Right atrium auricular region (tissue), 2 donors: ENCODE measurements at places on chromosomes 7 and 10. TPM values are rescaled to one million over a fixed set of nuclear protein-coding genes. Genes with fewer than 3 reads are reported as not detected.

DNA sequence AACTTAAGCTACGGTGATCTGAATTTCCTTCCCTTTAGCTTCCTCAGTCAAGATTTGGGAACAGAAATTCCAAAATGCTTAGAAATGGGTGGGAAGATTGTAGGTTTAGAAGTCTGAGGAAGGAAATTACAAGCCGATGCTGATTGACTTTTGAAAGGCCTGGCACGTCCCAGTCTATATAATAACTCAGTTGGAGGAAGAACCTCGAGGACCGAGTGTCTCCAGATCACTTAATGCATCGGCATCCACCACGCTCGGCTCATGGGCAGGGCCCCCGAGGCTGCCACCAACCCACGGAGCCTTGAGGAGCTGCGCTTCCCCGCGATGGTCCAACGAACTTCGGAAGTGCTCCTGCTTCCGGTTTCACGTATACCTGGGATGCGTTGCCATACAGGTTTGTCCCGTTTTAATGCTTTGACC, 10.4 kb upstream of the SP8 start:
- DNase-seq: no peak

- DNase-seq: no peak
Observed at GRCh38 chr10:5582736-5583135, 58.0 kb downstream of the CALML3 start.

GRCh38 chr7:36473454-36474282, 84.0 kb downstream of the ANLN start:
- no peak for DNase-seq

GRCh38 chr7:101772508-101773211, 44.8 kb upstream of the CUX1 start:
- no peak for DNase-seq

DNA sequence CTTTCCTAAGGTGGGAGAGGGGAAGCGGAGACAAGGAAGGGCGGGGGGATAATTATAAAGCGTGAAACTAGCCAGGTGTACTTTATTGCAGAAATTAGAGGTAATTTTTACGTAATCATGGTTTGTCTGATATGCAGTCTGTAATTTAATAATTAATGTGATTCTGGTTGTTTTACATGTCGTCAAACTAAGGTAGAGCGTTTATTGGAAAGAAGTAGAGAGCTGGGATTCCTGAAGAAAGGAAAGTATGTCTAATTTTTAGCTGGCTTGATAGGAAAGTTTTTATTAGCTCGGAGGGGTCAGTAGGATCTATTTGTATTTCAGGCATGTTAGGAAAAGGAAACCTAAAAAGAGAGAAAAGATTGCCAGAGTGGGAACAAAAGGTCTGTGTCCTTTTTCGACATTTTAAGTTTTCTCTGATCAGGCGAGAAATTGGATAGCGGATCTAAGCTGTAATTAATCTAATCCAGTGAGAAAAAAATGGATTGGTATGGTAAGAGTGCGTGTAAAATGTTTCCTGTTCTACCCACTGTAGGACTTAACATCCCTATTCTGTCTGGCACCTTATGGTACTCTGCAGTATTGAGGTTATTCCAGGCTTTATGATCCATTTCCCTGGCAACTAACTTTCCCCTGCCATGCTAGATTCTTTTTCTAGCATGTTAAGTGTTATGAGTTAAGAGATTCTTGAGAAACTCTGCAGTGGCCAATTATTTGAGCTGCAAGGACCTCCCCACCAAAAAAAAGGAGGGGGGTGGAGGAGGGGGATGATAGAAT, 1.4 kb downstream of the CELF2 start:
- DNase-seq: no peak

DNA sequence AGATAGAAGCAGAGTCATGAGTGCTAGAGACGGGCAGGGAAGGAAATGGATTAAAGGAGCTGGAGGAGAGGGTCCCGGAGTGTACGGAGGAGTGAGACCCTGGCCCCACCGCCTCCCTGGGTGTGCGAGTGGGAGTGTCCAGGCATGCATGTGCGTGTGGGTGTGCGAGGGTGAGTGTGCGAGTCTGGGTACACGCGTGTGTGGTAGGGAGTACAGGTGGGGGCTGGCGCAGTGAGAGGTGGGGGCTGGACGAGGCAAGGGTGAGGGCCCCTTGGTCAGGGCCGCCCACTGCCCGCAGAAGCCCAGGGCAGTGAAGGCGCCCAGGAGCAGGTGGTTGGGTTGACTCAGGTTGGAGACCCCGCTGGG, 97.6 kb downstream of the BMS1 start:
- peak; percentile 46 for DNase-seq

The HOXA7 gene
- total RNA-seq: not detected

DNA sequence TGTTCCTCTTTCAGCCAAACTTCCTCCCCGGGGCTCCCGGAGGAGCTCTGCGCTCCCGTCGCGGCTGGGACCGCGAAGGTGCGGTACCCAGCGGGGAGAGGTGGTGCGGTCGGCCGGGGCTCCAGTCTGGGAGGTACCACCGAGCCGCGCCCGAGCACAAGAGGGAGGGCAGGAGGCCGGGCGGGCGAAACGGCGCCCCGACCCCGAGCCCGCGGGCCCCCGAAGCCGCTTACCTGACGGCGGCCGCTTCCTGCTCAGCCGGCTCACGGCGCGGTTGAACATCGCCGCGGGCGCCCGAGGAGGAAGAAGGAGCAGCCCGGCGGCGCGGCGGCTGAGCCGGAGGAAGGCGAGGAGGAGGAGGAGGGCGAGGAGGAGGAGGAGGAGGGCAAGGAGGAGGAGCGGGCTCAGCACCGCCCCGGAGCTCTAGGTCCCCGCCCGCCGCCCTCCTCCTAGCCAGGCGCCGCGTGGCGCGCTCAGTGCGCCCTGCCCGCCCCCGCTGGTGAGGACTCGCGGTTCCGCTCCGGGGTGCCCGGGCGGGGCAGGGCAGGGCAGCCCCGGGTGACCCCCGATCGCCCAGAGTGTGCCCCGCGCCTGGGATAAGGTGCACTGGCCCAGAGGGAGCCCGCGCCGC, at the start of gene RGS10:
TSS of gene RGS10 (minus strand) at position 363 of the 631 bp plus-strand sequence. CDS start at position 282, 81 bp downstream.
- no peak for DNase-seq

The ANXA8L1 gene
- total RNA-seq: 12.5 TPM

The SLC16A9 gene
- total RNA-seq: 1.5 TPM

The TRIM73 gene
- total RNA-seq: 0.48 TPM

GRCh38 chr7:123846217-123846891, 1.4 kb downstream of the HYAL4 start:
- DNase-seq: no peak

DNA sequence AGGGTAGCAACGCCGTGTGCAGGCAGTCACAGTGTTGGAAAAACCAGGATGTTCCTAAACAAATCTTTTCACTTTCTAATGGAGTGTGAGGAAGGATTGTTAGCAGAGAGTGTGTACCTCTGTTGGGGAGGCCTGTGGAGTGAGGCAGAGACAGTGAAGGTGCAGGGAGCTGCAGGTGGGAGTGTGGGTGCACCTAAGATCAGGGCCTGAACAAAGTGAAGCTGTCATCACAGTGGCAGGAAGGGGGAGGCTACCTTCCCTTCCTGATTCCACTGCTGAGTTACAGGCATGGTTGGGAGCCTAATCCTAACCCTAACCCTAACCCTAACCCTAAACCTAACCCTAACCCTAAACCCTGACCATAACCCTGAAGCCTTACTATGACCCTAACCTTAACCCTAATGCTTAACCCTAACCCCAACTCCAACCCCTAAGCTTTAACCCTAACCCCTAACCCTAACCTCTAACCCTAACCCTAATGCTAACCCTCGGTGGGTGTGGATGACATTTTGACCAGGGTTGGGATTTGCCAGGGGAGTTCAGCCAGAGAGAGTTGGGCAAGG, 158.8 kb upstream of the KLF6 start:
- peak; percentile 23 for DNase-seq

The CALML5 gene
- not detected for total RNA-seq

DNA sequence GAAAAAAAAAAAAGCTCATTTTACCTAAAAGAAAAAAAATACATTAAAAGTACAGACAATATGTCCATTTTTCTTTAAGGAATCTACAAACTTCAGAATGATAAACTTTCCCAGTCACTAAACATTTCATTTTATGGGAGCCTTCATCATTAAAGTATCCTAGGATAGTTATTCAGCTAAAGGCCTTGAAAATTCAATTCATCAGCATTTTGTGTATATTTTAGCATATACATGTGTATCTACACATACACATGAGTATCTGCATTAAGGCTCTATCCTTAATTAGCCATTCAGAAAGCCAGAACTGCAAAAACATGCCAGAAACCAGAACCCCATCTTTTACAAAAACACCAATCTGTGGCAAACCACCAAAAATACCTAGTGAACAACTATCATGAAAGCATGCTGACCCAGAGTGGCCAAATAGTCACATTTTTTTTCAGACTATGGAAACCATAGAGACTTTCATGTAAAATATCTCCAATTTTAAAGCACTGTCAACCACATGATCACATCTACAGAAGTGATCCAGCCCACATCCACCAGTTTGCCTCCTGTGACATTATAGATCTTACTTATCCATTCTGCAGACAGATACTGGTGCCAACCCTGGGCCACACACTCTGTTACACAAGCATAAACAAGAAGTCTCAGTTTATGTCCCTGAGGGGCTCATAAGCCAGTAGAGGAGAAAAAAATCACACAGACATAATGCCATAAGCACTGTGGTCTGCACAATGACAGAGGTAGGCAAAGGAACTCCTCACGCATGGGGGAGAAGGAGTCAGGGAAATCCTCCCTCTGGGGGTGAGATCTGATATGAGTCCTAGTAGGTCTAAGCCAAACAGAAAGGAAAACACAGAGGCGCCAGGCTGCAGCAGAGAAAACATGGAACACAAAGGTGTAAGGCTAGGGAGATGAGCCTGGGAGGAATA, 79.2 kb downstream of the SRPK2 start:
- DNase-seq: no peak

The AGAP9 gene
- 1.0 TPM for total RNA-seq

DNA sequence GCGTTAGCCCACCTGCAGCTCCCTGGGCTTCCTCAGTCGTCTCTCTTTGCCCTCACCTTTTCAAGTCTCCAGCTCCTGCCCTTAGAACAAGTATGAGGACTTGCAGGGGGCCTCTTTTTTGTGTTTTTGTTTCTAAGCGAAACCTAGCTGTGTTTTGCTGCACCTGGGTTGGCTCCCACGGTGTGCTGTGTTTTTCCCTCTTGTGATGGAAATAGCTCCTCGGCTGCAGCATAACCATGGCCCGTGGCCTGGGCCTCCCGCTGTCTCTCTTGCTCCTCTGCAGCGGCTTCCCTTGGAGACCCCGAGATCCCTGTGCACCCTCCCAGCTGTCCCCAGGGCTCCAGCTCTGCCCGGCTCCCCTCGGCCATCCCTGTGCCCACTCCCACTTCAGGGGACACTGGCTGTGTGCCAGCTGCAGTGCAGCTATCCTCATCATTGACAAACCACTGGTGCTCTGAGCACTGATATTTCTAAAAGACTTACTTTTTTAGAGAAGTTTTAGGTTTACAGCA, 75.6 kb upstream of the TCERG1L start:
- DNase-seq: no peak

- no peak for DNase-seq
Observed at GRCh38 chr10:70376436-70377378, 5.7 kb downstream of the LRRC20 start.

GRCh38 chr10:133187091-133187905, 27.3 kb downstream of the KNDC1 start:
- no peak for DNase-seq

- no peak for DNase-seq
Observed at GRCh38 chr7:84506151-84506550, 311.6 kb upstream of the SEMA3A start.

DNA sequence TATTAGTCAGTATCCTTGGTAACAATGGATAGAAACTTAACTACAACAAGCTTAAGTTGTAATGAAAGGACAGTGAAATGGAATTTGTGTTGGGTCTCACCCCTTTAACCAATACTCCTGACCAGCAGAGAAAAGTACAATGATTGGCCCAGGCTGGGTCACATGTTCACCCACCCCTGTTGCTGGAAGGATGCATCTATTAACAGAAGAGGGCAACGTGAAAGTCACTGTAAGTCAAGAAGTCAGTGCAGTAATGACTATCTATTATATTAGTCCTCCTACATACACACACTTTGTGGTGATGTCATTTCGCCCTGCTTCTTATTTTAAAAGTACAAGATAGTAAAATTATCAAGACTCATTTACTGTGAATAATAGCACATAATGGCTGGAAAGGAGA, 16.2 kb downstream of the PNLIPRP2 start:
- DNase-seq: no peak

GRCh38 chr7:77326131-77326530, 90.0 kb downstream of the GSAP start:
- no peak for DNase-seq

DNA sequence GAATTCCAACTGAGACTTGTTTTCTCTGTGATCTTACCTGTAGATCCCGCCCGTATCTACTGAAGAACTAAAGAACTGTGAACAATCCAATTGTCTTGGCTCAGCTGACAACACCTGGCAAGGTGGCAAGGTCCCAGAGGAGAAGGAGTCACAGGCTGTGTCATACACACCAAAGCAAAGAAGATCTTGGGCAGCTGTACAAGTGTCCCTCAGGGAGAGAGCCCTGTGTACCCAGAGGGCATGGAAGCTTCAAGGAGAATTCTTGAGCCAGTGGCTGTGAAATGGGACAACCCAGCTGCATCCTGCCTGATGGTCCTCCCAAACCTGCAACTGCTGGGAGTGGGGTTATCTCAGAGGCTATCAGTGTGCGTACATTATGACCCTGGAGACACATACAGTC, 46.7 kb upstream of the TECTB start:
- DNase-seq: no peak

The PLAC9 gene
- total RNA-seq: 25.5 TPM

GRCh38 chr7:143495851-143496250, 18.2 kb downstream of the TAS2R41 start:
- DNase-seq: no peak

The PIK3CG gene
- total RNA-seq: 0.82 TPM

DNA sequence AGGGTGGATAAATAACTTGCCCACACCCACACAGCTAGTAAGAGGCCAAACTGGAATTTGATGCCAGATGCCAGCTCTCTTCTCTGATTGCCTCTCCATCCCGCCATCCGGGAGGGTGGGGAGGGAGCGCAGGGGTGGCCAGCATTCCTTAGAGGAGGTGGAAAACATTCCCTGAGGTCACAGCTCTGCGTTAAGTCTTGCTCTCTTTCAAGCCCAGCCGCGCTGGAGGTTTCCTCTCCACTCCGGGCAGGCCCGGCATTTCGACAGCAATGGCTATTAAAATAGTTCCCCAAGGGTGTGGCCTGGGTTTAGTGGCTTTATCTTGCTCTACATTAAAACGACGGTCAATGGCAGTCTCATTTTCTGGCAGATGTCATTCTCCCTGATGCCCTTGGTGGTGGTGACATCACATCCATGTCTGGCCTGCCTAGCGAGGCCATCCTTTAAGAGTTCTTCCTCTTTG, 16.1 kb upstream of the C10orf71 start:
- DNase-seq: no peak

- DNase-seq: no peak
Observed at GRCh38 chr10:31647861-31648260, 280.8 kb downstream of the ARHGAP12 start.

DNA sequence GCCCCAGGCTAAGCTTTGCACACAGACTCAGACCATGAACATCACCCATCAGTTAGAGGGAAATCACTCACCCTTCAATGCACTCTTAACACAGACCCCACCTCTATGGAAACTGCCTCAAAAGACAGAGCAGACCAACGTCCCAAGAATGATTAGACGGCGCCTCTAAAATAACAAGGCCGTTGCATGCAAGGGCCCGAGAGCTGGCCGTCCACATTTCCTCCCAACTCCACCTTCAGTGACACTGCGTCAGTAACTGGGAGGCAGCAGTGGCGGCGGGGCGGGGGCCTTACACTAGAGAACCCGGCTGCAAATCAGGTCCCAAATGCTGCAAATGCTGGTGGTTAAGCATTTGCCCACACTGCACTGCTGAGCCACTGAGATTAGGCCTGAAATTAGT, 115.0 kb downstream of the PTPRN2 start:
- no peak for DNase-seq

- DNase-seq: peak; percentile 61
Observed at GRCh38 chr7:30028749-30029635, 780 bp downstream of the PLEKHA8 start.

The LRRC17 gene
- 1.8 TPM for total RNA-seq
